IMR-90 (cell line): ENCODE measurements at places on chromosomes 5 and 9. TPM values are rescaled to one million over a fixed set of nuclear protein-coding genes. Genes with fewer than 3 reads are reported as not detected.

DNA sequence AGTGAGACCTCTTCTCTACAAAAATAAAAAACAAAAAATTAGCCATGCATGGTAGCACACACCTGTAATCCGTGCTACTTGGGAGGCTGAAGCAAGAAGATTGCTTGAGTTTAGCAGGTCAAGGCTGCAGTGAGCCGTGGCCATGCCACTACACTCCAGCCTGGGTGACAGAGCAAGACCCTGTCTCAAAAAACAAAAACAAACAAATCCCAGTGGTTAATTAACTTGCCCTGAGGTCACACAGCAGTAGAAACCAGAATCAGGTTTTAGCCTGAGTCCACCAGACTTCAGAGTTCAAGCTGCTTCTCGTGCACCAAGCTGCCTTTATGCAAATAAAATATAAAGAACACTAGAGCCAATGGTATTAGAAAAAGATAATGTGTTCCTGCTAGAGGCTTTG is 169.7 kb downstream of the GOLPH3 start:
- no peaks in the 10 kb centered on the region for H3K4me1 ChIP-seq
- peaks cover 10% of the 10 kb centered on the region for H3K27me3 ChIP-seq
- DNase-seq: no peak
- no peaks in the 10 kb centered on the region for H3K36me3 ChIP-seq

GRCh38 chr9:2021731-2022130 is 6.6 kb downstream of the SMARCA2 start:
- H3K4me1 ChIP-seq: peaks cover 5% of the 10 kb centered on the region
- no peaks in the 10 kb centered on the region for H3K36me3 ChIP-seq
- H3K27ac ChIP-seq: no peak overlapping the region
- H3K4me3 ChIP-seq: no peak overlapping the region
- DNase-seq: no peak

Gene DRD1
- total RNA-seq: 0.18 and 0.28 TPM in 2 replicates

Gene SPATA6L
- total RNA-seq: 0.18 and 0.28 TPM in 2 replicates

- no peaks in the 10 kb centered on the region for H3K27me3 ChIP-seq
- H3K36me3 ChIP-seq: no peaks in the 10 kb centered on the region
- no peak overlapping the region for H3K4me3 ChIP-seq
These were observed 21.1 kb upstream of the EEIG1 start for GRCh38 chr9:128001779-128002298.

GRCh38 chr5:178274781-178275537 is 42.4 kb upstream of the PHYKPL start:
- no peaks in the 10 kb centered on the region for H3K4me1 ChIP-seq
- no peaks in the 10 kb centered on the region; the same call in 1 of the 2 replicates for H3K27me3 ChIP-seq
- no peak overlapping the region for H3K4me3 ChIP-seq
- H3K27ac ChIP-seq: no peak overlapping the region
- H3K36me3 ChIP-seq: no peaks in the 10 kb centered on the region

DNA sequence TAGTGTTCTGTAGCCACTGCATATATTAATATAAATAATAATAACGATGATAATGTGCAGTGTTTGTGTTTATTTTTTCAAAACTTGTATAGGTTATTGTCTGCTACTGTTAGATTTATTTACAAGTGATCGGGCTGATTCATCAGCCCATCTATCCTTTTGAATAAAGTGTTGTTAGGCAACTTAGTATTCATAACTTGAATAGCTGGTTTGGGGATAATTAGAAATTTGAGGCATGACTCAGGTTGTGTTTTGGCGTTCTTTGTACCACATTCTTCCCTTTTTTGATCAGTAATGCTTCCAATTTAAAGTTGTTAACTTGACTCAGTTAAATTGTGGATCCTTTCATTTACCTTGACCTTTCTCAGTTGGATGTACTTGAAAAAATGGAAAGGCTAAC is 69.7 kb downstream of the FOCAD start:
- H3K27ac ChIP-seq: no peak overlapping the region
- peak; percentile 2 for DNase-seq
- H3K27me3 ChIP-seq: no peaks in the 10 kb centered on the region
- no peaks in the 10 kb centered on the region for H3K4me1 ChIP-seq
- no peak overlapping the region for H3K4me3 ChIP-seq
- peaks cover 2% of the 10 kb centered on the region; the same call in 1 of the 2 replicates for H3K36me3 ChIP-seq

GRCh38 chr5:133240425-133241091 is 188.7 kb downstream of the HSPA4 start:
- H3K4me1 ChIP-seq: peaks cover 17% of the 10 kb centered on the region; the same call in 1 of the 2 replicates
- DNase-seq: peak; percentile 99
- no peaks in the 10 kb centered on the region for H3K36me3 ChIP-seq
- H3K27ac ChIP-seq: peak overlapping the region; percentile 27; the same call in 1 of the 2 replicates

- DNase-seq: peak; percentile 13
- H3K4me1 ChIP-seq: no peaks in the 10 kb centered on the region
- peak overlapping the region; percentile 49 for H3K4me3 ChIP-seq
- H3K27me3 ChIP-seq: peaks cover 4% of the 10 kb centered on the region
These were observed 118.4 kb upstream of the PRSS3 start for GRCh38 chr9:33676746-33677505.

DNA sequence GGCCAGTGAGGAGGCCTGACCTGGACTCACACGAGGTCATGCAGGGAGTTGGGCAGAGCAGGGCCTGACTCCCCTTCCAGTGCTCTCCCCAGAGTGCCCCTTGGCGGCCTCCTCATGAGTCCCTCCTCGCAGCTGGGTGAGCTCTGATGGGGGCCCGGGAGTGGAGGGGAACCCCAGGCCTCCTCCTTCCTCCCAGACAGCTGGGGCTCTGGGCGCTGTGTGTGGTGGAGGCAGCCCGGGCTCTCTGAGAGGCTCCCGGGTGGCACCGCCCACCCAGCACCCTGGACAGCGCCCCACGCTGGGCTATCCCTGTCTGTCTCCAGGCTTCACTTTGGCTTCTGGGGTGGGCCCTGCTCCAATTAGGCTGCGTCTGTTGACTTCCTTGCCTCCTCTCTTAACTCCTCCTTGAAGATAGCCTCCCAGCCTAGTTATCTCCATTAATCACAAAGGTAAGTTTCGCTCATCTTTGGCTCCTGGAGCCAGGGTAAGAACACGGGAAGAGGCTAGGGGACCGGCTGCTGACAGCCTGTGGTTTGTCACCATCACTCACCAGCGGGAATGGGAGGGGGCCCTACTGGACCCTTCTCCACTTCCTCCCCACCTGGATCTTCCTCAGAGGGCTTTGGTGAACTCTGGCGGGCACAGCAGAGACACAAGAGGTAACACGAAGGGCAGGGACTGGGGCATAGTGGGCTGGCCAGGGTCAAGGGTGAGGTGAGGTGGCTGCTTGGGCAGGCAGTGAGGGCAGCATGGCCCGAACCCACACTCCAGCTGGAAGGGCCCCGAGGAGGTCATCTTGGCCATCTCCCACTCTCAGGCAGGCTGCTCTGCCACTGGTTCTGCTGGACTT is 13.1 kb downstream of the PSD2 start:
- no peaks in the 10 kb centered on the region for H3K36me3 ChIP-seq
- H3K4me3 ChIP-seq: no peak overlapping the region
- H3K4me1 ChIP-seq: no peaks in the 10 kb centered on the region
- no peak overlapping the region for H3K27ac ChIP-seq
- peaks cover 40% of the 10 kb centered on the region for H3K27me3 ChIP-seq

Gene ORM2
- total RNA-seq: not detected in 2 replicates

Gene IRX4
- not detected in 2 replicates for total RNA-seq

Gene DENND4C
- total RNA-seq: 32.6 and 48.0 TPM in 2 replicates

DNA sequence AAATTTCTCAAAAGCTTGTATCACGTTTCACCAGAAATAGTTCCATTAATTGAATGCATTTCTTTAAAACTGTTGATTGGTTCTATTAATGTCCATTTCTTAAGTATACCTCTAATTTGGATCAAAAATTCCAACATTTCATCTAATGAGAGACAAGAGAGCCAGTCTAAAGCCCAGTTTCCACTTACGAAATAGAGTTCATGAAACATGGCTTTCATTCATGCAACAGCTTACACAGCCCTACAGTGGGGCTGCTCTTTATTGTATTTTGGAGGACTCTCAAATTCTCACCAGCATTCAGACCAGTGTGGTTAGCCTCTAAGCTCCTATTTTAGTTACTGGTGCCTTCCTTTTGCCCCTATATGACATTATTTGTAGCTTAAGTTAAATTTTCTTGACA is 566.9 kb upstream of the RGMB start:
- no peak overlapping the region for H3K4me3 ChIP-seq
- DNase-seq: no peak
- no peaks in the 10 kb centered on the region for H3K36me3 ChIP-seq
- no peak overlapping the region for H3K27ac ChIP-seq

Gene PPP3R2
- not detected in 2 replicates for total RNA-seq
